D721Med (cell line): ENCODE measurements at places on chromosomes 7 and 10.
A peak's percentile ranks its signal among the peaks of the same experiment; 100 is the strongest.

GRCh38 chr10:17062955-17063484 lies 66.6 kb downstream of the CUBN start:
- no peak for DNase-seq

DNA sequence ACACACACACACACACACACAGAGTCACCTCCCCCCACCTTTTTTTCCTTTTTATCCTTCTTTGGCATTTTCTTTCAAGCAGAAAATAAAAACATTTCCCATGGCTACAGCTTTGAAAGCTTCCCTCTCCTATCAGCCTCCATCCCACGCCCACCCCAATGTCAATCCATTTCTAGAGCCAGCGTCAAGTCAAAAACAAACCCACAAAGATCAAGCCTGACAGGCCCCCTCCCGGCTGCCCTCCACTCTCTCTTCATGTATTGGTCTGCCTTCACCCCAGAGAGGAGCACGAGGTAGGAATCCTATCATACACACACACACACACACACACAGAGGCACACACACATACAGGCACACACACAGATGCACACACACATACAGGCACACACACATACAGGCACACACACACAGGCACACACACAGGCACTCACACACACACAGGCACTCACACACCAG lies 8.0 kb upstream of the TNRC18 start:
- DNase-seq: no peak

DNA sequence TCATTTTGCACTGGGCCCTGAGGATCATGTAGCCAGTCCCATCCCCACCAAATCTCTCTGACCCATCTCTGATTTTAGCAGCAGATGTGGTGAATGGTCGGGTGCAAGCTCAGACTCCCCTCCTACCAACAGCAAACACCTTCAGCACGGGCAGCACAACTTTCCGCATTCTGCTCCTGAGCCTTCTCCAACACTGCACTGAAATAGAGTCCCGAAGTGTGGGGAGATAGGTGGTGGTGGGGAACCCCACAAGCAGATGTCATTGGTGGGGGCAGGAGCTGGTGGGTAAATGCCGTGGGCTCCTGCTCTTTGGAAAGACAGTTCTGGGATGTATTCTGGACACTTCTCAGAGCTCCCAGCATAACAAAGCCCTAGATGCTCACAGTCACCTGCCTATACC lies 9.6 kb upstream of the CTBP2 start:
- DNase-seq: no peak

DNA sequence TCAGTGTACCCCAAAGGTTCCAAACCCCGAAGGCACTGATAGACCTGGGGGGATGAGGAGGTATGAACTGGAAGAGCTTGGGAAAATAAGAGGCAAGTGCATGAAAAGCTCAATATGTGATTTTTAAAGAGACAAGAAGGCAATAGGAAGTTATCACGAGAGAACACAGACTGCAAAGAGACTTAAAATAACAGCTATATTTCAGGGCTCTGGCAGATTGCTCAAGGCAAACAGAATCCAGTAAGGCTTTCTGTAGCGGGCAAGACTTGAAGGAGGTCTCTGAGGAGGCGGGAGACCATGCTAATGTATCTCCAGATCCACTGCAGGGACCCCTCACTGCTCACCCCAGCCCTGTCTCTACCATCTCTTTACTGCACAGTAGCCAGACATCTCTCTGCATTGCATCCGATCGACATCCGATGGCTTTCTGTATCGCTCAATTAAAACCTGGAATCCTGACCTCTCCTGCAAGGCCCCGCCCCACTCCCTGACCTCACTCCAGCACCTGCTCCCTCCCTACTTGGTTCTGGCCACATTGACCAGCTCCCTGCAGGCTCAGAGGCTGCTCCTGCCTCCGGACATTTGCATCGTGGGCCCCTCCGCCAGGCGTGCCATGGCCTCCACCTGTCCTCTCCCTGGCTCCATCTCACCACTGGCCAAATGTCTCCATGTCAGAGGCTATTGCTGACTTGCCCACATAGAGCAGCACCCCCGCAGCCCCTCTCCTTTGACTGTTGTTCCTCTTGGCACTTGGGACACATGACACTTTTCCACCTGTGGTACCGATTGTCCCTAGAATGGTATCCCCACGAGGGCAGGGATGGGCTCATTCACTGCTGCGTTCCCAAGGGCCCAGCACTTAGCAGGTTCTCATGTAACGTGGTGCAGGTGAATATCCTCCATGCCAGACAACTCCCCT lies 118.0 kb downstream of the PRKAG2 start:
- DNase-seq: no peak

- no peak for DNase-seq
Observed at GRCh38 chr10:128316925-128317324, 190.7 kb upstream of the MKI67 start.

DNA sequence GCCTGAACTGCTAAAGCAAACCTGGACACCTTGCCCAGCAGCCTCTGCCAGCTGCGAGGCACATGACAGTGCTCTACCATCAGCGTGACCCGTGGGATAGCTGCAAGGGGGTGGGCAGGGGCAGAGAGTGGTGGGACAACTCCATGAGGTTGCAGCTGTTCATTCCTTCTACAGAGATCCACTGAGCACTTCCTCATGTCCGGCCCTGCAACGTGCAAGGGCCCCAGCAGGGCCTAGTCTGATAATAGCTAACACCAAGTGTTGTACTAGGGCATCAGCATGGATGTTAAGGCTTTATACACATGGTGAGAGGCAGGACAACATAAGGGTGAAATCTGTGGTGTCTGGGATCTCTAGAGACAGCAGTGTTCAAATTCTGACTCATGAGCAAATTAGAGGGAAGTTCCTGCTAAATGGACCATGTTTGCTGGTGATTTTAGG lies 14.3 kb downstream of the NOD1 start:
- DNase-seq: no peak

DNA sequence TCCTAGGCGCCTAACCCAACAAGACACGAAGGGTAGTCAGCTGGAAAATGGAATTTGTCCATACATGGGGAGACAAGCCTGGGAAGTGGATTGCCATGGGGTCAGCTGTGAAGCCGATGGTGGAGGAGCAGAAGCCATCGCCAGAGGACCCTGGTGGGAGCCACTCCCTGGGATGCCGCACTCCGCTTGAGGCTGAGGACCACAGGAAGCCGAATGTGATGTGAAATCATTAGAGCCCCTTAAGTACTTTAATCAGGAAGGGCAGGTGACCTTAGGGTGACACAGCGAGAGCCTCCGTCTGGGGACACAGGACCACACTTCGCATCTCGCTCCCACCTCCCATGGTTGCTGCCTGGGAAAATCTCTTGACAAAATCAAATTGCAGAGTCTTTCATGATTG lies 614.6 kb upstream of the MGMT start:
- DNase-seq: no peak

DNA sequence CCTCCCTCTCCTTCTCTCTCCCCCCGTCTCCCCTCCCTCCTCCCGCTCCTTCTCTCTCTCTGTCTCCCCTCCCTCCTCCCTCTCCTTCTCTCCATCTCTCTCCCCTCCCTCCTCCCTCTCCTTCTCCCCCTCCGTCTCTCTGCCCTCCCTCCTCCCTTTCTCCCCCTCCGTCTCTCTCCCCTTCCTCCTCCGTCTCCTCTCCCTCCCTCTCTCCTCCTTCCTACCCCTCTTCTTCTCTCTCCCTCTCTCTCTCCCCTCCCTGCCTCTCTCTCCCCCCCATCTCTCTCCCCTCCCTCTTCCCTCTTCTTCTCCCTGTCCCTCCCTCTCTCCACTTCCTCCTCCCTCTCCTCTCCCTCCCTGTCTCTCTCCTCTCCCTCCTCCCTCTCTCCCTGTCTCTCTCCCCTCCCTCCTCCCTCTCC lies 32.2 kb downstream of the AP5Z1 start:
- DNase-seq: no peak

DNA sequence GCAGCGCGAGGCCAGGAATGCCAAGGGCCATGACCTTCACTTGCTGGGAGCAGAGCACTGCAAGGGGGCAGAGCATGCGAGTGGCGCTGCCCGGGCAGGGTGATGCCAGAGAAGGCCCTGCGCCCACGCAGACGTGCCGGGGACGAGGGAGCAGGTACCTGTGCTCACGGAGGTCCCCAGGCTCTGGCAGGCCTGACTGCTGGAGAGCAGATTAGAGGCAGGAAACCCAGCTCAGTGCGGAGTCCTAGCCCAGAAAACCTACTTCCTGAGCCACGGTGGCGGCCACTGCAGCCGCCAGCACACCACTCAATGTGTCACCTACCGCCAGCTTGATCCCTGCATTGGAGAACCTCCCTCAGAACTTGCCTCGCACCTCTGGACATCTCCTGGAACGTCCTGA lies 148.4 kb downstream of the MAD1L1 start:
- no peak for DNase-seq

- no peak for DNase-seq
Observed at GRCh38 chr10:127527891-127528290, 21.2 kb upstream of the NPS start.

DNA sequence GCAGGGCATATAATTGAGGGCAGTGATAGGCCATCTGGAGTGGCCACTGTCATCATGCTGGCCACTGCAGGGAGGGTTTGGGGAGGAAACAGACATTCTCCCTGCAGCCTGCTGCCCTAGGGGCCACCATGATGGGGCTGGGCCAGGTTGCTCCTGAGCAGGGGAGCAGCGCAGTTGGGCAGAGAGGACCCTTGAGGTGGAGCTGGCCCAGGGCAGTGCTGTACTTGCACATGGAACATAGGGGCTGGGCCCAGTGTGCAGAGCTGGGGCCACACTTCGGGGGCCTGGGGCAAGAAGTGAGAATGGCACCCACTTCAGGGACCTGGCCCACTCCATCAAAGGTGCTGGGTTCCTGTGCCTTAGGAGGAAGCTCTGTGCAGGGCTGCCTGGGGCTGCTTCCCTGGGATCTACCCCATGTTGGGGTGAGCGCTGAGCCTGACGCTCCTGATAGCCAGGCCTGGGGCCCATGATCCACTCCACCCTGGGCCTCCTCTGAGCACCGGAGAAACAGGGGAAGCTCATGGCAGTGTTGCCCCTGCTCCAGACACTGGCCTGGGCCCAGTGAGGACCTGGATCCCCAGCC lies 21.3 kb upstream of the NUB1 start:
- DNase-seq: no peak

GRCh38 chr7:45435846-45436245 lies 138.3 kb upstream of the ADCY1 start:
- no peak for DNase-seq

DNA sequence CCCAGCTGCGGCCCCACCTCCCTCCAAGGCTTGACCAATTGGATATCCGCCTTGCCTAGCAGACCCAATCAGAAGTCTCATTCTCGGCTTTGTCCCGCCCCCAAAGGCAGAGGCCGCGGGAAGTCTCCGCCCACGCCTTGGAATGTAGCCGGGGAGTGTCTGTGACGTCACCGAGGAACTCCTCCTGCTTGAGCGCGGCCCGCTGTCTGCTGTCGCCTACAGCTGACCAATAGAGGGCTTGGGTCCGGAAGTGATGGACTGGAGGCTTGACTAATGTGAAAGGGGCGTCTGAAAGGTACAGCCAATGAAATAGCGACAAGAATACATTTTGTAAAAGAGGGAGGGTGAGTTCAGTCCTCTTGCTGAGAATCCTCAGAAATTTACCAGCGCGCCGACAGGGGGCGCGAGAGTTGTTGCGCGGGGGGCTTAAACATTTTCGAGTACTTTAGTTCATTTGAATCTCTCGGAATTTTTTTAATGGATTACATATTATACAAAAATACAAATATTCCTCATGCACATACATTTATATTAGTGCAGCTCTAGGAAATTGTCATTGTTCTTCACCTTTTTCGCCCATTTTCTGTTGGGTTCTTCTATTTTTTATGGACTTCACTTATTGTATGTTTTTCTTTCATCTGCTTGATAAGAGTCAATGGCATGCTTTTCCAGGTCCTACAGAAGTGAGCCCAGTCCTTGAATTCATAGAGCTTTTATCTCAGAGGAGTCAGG lies 376 bp upstream of the CREB3L2 start:
- DNase-seq: peak; percentile 67

DNA sequence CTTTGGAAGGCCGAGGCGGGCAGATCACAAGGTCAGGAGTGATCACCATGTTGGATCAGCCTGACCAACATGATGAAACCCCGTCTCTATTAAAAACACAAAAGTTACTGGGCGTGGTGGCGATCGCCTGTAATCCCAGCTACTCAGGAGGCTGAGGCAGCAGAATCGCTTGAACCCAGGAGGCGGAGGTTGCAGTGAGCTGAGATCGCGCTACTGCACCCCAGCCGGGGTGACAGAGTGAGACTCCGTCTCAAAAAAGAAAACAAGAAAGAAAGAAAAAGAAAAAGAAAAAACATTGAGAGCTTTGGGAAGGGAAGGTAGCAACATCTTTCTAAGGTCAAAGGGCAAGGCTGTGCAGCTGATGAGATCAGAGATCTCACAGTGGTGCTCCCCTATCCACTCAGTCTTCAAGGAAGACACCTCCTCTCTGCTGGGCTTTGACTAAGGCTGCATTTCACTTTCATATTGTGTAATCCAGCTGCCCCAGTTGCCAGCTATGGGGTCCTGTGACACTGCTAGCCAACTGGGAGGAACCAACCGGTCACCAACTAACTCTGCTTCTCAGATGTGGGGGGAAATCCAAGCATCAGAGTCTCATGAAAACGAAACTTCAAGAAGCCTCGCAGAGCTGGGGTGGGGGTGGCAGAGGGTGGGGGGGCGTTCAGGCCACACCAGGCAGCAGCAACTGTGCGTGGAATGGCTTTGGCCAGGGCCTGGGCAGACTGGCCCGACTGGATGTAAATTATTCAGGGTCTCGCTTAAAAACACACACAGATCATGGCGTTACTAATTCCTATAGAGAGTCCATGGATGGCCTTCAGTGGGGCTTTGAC lies 1.5 kb downstream of the IL15RA start:
- no peak for DNase-seq

- DNase-seq: peak; percentile 61
Observed at GRCh38 chr7:99365318-99366141, 9.0 kb upstream of the ARPC1B start.

- DNase-seq: no peak
Observed at GRCh38 chr10:128979405-128979804, 487.6 kb upstream of the MGMT start.

DNA sequence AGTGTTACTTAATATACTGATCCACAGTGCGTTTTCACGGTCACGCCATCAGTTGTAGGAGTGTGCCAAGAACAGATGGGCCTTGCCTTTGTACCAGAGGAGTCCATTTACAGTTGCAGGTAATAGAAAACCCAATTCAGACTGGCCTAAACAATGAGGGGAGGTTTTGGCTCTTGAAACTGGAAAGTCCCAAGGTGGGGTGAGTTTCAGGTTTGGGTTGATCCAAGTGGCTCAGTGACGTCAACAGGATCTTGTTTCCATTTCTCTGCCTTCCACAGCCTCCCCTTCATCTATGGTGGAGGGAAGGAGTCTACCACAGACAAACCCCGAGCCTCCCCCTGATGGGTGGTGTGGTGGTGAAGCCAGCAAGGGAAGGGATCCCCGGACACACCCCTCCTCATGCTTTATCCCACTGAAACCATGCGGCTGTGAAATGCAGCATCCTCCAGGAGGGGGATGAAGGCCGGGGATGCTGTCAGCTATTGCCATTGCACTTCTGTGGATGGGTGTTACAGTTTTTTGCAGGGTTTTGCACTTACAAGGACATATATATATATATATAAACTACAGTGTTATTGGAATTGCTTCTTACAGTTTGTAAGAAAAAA lies 14.8 kb upstream of the SH2D4B start:
- DNase-seq: no peak
